RPMI8226 (cell line): ENCODE measurements at places on chromosomes 4 and X.

DNA sequence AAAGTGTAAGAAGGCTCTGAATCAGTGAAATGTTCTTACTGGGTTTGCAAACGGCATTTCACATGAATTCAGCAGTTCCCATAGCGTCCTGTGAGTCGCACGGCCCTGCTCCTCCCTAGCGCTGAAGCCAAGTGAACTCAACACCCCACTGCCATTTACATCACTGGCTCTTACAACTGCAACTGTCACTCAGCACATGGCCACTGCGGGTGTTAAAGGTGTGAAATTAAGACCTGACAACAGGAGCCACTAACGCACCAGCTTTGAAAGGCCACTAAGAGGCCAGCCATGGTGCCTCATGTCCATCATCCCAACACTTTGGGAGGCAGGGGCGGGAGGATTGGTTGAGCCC is 31.7 kb downstream of the RNF212 start:
- DNase-seq: peak; percentile 24

DNA sequence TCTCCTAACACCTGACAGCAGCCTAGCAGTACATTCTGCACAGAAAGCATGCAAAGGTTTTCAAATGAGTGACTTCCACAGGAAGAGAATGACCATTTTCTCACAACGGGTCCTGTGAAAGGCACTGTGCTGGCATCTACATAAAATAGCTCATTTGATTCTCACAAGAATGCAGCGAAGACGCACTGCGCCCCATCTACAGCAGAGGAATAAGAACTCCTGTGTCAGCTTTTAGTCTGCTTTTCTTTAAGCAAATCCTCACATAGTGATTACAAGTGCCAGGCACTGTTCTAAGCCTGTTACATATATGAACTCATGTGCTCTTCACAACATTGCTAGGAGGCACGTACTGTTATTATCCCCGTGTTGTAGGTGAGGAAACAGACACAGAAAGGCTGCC is 62.5 kb downstream of the AFAP1 start:
- DNase-seq: no peak

DNA sequence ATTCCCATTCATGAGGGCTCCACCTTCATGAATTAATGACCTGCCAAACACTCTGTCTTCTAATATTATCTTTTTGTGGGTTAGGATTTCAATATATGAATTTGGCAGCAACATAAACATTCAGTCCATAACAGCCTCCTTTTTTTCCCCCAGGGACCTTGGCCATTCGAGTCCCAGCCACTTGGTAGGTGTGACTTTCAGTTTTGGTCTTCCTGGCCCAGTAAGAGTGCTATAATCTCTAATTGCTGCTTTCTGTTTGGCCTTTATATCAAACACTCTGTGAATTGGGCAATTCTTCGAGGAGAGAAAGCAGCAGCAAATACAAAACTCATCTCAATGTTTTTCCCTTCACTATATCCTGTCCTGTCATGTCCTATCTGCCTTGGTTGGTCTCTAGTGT is 12.4 kb upstream of the RADX start:
- DNase-seq: no peak

DNA sequence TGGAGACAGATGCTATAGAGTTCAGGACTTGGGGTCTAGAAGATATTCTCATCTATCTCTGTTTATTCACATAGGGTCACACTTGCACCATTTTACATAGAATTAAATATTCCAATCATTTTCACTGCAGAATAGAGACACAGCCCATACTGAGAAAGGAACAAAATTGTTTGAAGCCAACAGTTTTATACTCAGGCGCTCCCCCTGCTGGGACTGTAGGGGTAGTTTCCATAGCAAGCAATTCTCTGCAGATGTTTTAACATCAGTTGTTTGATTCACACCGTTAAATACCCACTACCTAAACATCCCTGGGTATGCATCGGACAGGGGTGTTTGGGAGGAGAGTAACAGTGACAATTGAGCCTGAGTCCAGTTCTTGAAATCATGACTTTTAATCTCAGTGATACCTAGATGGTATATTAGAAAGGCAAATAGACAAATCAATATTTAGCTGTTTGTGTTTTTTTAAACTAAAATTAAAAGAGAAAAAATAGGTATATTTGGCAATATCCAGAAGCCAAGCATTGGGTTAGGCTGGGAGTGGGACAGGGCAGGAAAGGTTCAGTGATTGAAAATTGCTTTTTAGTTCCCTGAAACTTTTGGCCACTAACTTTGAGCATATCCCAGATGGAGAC is 33.8 kb downstream of the LONRF3 start:
- DNase-seq: peak; percentile 13

- DNase-seq: no peak
Measured at GRCh38 chrX:153791104-153791852, 2.9 kb downstream of the IDH3G start.

DNA sequence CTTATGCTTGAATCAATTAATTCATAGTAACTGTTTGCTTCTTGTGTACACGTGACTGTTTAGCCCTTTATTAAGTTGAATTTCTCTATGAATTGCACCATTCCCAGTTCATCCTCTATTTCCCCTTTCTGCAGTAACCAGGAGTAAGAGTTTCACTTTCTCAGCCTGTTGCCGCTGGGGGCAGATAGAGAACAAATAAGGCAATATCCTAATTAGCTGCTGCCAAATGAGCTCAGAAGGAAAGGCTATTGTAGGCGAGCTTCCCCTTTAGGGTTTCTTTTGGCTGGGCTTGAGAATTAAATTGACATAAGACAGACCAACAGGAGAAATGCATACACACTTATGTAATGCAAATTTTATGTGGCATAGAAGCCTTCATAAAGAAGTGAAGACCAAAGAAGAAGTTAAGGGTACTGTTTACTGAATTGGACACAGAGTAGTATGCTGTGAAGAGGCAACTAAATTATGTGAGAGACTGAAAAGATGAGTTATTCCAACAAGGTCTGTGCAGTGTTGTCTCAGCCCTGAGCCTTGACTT is 1594.7 kb downstream of the TECRL start:
- no peak for DNase-seq

- no peak for DNase-seq
Measured at GRCh38 chr4:52852711-52853110, 9.4 kb upstream of the RASL11B start.

DNA sequence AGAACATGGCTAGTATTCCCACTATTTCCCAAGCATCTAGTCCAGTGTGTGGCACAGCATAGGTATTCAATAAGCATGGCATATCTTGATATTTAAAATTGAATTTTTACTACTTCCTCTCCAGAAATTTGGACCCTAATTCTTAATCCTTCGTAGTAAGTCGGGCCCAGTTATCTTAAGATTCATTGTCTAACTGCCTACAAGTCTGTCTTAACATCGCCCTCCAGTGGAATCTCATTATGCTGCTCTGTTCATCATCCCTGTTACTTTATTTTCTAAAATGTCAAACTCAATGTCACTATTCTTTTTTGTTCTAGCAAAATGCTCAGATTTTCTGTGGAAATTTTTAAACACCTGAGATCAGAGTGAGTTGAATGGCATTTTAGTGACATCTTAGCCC is 606.2 kb downstream of the KLHL13 start:
- no peak for DNase-seq

GRCh38 chr4:42787079-42787463 is 105.4 kb upstream of the GRXCR1 start:
- DNase-seq: no peak
